Jurkat, Clone E6-1 (cell line): ENCODE measurements at places on chromosomes 2 and 18.

DNA sequence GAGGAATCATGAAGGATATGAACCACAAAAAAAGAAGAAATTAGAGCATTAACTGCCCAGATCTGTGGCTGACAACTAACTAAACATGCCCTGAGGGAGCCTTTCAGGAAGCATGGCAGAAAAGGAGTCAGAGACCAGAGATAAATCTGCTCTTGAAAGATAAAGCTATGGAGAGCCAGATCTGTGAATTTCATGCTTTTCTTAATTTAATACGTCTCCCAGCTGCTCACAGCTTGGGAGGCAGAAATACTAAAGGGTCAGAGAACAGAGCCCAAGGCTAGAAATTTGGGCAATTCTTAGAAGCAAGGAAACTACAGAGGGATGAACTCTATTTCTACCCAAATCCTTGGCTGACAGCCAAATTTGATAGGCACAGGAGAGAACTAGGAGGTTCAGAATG, 223.0 kb upstream of the DPP10 start:
- DNase-seq: no peak

DNA sequence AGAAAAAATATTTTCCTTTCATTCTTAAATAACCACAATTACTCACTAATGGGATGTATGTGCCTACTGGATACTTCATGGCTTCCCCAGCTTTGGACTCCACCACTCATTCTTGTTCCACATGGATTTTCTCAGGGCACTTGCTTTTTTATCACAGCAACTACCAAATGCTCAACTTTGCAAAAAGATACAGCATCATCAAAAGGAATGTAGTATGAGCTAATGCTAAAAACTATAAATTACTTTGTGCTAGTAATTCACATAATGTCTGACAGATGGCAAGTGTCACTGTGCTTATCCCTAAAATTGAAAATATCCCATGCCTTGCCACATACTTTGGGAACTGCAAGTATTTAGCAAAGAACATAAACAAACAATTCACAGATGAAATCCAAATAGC, 130.4 kb upstream of the ZFP36L2 start:
- no peak for DNase-seq

- DNase-seq: no peak
These were observed 69.3 kb upstream of the ITGB6 start for GRCh38 chr2:160269365-160269764.

- DNase-seq: no peak
These were observed 261.4 kb downstream of the TWIST2 start for GRCh38 chr2:239109041-239109927.

GRCh38 chr2:145715601-145716000, 1195.7 kb upstream of the ZEB2 start:
- no peak for DNase-seq

GRCh38 chr2:50529600-50530218, 502.2 kb downstream of the NRXN1 start:
- DNase-seq: peak; percentile 15

GRCh38 chr2:150681120-150681804, 193.8 kb upstream of the RND3 start:
- no peak for DNase-seq

GRCh38 chr2:104583811-104584210, 270.1 kb upstream of the POU3F3 start:
- no peak for DNase-seq
